T1000 (cell line): ENCODE measurements at places on chromosomes 1 and 21.

DNA sequence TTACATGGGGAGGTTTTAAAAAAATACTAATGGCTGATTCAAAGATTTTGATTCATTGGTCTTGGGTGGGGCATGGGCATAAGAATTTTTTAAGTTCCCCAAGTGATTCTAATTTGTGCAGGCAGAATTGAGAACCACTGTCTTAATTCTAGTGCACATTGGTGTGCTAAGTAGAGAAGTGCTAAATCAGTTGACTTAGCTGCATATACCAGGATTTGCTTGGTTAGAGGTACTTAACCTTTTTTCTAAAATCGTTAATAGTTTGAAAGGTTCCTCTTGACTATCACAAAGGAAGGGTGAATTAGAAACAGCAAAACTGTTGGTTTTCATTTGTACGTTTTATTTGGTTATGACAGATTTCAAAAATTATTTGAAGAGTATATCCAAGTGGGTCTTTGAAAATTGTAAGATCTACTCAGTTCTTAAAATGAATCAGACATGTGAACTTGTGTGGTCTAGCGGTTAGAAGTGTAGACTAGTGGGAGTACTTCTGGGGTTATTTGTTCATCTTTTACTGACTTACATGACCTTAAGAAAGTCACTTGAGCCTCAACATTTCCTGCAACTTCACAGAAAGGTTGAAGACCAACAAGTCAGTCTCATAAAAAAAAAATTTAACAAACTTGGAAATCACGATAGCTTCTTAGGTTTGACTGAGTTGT lies 66.7 kb downstream of the RPAP2 start:
- DNase-seq, result no peak

DNA sequence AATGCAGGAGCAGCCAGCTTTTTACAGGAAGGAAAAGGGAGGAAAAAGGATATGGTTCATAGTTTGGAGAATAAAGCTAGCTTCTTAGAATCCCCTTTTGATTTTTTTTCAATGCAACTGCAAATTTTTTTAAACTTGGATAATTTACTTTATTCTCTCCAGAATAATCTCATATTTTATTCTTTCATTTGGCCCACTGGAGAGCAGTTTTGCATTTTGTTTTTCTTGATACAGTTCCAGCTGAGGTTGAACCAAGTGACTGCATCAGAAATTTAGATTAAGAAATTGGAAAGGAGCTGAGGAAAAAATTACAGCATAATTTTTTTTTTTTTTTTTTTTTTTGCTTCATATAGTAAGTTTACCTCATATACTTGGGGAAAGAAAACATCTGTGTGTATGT lies 22.8 kb downstream of the GABPA start:
- DNase-seq, result no peak

DNA sequence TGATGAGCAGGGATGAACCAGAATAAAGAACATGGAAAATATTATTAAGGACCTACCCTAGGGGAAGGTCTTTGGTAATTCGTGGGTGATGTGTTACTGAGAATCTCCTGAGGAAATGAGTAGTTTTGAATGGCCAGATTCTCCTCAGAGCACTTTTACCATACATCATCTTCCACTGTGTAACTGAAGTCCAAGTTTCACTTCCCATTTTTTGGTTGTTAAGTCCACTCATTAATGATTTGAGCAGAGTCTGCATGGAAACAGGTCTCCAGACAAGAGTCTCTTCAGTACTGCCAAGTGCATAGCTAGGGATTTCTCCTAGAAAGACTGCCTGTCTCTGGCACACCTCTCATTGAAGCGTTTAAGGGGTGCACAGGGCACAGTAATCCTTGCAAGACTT lies 48.7 kb upstream of the PCP4 start:
- DNase-seq, result no peak

- no peak for DNase-seq
These were observed 71.5 kb upstream of the QSOX1 start for GRCh38 chr1:180083164-180083563.

DNA sequence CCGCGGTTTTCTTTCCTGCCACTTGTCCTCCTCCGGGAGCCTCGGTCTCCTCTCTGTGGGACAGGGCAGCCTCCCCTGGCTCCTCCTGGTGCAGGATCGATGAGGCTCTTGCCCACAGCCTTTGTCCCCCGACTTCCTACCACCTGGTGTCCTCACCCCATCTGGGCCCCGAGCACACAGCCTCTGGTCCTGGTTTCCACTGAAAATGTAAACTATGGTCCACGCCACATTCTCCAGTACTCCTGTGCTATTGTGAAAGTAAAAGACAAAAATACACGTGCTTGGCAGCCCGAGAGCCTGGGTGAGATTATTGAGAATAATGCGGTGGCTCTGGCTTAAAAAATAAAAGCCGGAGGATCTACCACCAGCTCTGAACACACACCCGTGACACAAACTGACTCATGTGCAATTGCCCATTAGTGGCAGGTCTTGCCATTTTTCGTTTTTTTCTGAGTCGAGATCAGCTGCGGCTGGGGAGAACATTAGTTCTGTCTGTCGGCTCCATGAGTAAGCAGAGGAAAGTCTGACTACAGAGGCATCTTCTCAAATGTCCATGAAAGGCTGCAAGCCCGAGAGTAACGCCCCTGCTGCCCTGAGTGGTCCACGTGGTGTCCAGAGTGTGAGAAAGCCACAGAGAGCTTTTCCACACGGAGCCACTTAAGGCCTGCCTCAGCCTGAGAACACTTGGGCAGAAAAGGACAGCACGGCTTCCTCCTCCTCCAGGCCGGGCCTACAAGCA lies 5.7 kb upstream of the COL6A2 start:
- peak; percentile 38 for DNase-seq

GRCh38 chr1:194447636-194448035 lies 1261.2 kb upstream of the B3GALT2 start:
- DNase-seq, result no peak

DNA sequence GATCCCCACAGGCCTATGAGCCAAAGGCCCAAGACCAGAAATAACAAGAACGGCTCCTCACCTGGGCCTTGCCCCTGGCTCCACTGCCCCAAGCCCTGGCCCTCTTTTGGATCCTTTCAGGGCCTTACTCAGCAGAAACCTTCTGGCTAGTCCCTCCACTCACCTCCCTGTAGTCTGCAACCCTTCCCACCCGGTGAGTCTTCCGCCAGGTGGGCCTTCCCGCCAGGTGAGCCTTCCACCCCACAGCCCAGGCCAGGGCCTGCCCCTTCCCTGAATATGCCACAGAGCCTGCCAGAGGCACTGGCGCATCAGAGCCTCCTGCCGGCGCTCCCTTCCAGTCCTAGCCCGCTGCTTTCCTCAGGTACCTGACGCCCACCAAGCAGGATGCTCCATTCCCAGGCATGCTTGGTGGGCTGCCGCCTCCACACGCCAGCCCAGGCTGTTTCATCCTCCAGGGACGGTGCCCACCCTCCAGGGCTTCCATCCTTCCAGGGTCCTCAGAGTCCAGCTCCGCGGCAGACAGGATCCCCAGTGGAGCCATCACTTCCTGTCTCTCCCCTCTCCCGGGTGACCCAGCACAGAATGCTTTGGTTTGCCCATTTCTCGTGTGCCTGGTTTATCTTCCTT lies 20.9 kb downstream of the LHX4 start:
- no peak for DNase-seq

DNA sequence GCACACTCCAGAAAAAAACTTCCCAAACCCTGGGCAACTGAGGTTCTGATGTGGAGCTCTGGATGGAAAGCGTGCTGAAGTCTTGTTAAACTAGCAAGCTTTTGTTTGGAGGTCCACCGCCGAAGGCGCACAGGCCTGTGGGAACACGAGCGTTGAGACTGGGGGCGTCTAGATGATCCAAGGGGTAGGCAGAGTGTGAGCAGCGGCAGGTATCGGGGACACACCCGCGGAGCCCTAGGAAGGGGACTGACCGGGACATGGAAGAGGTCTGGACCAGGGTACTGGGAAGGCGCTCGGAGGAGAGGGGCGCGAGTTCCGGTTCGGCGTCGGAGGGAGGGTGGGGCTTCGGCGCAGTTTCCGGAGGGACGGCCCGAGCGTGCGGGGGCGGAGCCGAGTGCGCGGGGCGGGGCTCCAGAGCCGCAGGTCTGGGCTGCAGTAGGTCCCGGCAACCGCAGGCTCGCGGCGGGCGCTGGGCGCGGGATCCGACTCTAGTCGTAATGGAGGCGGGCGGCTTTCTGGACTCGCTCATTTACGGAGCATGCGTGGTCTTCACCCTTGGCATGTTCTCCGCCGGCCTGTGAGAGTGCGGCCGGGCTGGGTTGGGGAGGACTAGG lies at the start of gene SLC50A1:
TSS of gene SLC50A1 (plus strand) at position 438 of the 614 bp plus-strand sequence. CDS start at position 498, 60 bp downstream.
- DNase-seq, result peak; percentile 90

GRCh38 chr1:8370905-8371315 lies 53.0 kb downstream of the SLC45A1 start:
- no peak for DNase-seq
